ENCODE measurements at places on chromosomes 12 and 14.

DNA sequence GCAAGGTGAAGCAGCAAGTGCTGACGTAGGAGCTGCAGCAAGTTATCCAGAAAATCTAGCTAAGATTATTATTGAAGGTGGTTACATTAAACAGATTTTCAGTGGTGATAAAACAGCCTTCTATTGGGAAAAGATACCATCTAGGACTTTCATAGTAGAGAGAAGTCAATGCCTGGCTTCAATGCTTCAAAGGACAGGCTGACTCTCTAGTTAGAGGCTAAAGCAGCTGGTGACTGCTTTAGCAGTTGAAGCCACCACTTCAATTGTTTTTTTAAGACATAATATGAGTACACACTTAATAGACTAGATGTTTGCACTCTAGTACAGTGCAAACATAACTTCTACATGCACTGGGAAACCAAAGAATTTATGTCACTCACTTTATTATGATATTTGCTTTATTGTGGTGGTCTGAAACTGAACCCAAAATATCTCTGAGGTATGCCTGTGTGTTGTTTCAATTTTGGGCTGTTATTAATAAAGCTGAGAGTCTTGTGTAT, 1026.9 kb upstream of the FOXG1 start:
- DNase-seq, result no peak

GRCh38 chr12:109724321-109724892, 10.8 kb downstream of the FAM222A start:
- no peak for DNase-seq

DNA sequence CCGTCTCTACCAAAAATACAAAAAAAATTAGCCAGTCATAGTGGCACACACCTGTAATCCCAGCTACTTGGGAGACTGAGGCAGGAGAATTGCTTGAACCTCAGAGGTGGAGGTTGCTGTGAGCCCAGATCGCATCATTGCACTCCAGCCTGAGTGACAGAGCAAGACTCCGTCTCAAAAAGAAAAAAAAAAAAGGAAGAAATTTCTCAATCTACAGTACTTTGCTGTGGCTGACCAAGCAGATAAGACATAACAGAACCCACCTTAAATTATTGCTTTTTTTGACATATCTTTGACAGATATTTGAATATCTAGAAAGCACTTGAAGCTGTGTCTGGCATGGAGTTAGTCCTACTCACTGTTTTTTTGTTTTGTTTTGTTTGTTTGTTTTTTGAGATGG, 34.9 kb upstream of the HNF1A start:
- no peak for DNase-seq

DNA sequence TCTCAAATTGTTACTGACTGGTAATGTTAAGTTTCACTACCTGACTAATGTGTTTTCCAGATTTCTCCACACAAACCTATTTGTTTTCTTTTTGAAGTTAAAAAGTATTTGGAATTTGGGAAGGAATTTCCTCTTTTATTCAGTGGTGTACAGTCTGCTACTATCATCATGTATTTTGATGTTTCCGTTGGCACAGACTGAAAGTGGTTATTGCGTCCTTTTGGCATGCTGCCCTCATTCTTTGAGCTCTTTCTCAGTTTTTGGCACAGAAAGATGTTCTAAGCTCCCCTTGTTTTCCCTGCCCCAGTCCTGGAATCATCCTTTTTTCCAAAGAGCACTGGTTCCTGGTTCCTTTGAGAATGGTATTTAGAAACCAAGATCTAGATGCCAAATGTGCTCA, 31.4 kb upstream of the RTRAF start:
- DNase-seq, result no peak

GRCh38 chr14:68628605-68629310, 164.1 kb downstream of the ZFP36L1 start:
- DNase-seq, result no peak

DNA sequence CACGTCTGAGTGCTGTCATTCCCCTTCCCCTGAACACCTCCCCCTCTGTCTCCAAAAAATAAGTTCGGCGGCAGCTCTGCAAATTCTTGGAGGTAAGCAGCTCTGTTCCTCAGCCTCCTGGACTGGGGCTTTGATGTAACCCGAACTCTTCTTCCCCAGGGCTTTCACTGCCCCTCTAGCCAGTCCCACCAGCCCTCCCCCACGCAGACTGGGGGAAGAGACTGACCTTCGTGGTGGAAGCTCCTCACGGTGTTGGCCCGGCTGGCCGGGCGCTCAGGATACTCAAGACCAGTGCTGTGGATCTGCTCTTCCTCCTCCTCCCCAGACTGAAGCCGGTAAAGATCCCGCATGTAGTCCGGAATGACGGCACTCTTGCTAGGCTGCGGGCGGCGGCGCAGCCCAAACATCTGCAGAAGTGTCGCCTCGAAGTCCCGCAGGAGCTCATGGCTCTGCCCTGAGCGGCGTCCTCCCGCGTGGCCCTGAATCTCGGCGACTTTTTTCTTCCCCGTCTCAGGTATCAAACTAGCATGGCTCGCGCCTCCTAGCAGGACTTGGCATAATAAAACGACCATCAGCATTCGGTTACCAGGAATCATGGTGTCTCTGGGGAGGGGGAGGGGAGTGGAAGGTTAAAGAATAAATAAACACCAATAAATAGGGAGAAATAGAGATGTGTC, 4.9 kb downstream of the BMP4 start:
- no peak for DNase-seq

DNA sequence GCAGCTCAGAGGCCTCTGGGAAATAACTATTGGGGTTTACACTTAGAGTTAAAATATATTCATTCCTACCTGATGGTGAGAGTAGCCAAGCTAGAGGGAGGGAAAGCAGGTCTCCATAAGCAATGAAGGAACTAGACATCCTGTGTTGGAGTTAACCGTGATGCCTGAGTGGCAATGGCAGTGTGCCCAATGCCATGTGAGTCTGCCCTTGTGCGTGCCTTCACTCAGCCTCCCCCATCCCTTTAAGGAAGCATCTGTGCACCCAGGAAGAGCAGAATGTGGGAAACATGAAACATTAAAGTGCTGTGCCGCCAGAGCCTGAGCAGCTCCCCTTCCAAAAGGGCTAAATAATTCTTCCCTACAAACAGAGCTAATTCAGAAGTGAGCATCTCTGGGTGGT, 76.3 kb downstream of the COX16 start:
- no peak for DNase-seq

DNA sequence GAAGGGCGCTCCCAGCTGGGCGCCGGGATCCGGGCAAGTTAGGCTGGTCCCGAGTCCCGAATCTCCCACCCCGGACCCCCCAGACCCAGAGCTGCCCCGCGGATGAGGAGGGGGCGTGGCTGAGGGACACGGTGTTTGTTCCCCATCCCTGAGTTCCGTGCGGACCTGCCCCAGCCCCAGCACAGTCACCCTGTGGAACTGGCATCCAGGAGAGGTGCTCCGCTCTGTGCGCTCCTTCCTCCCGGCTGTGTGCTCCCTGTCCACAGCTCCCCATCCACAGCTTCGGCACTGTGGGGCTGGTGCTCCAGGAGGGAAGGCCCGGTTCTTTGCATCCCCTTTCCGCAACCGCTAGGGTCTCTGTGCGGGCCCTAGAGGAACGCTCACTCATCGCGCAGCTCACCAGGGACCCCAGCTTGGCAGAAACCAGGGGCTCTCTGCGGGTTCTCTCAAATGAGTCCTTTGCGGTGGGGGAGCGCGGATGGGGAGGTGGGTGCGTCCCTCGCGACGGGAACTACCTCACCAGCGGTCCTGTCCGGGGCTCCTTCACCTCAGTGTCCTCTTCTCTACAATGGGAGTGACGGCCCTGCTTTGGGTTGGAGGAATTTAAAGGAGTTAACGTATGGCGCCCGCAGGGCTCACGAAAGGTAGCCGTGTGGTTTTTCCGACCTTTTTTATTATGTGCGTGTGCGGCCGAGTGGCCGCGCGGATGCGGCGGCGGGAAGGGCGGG, 845 bp downstream of the TMEM132C start:
- DNase-seq, result no peak

GRCh38 chr14:35286003-35286600, 6.1 kb upstream of the PSMA6 start:
- DNase-seq, result peak; percentile 45

- no peak for DNase-seq
These were observed 906.4 kb upstream of the TMEM132C start for GRCh38 chr12:127360580-127360979.

DNA sequence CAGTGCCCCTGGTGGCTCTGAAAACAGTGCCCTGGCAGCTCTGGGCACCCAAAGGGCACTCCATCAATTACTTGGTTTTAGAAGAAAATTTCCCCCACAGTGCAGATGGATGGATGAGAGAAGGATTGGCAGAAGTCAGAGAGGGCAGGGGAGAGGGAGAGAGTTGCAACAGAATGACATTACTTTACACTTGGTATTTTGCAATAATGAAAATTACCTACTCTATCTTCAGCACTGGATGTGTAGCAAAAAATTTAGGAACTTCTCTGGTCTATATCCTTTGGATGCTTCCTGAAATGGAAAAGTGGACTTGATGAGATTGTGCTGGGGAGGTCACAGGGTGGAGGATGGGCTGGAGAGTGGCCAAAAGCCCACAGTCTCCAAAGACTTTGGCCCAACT, 193.2 kb downstream of the CHST11 start:
- DNase-seq, result no peak

DNA sequence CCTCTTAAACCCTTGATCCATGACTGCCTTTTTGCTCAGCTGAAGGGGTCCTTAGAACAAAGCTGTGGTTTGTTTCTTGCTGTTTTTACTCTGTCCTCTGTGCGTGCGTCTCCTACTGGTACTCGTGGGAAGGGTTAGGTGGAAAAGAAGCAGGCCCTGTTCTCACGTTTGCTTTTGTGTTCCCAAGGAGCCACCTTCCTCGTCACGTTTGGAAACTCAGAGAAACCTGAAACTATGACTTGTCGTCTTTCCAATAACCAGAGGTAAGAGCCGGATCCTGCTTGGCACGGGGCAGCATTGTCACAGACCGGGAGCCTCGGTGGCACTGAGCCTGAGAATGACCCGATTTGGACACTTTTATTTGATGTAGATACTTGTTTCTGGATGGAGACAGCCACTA, 13.1 kb downstream of the ZFYVE21 start:
- no peak for DNase-seq

GRCh38 chr12:76777765-76778216, 13.9 kb downstream of the ZDHHC17 start:
- DNase-seq, result no peak

DNA sequence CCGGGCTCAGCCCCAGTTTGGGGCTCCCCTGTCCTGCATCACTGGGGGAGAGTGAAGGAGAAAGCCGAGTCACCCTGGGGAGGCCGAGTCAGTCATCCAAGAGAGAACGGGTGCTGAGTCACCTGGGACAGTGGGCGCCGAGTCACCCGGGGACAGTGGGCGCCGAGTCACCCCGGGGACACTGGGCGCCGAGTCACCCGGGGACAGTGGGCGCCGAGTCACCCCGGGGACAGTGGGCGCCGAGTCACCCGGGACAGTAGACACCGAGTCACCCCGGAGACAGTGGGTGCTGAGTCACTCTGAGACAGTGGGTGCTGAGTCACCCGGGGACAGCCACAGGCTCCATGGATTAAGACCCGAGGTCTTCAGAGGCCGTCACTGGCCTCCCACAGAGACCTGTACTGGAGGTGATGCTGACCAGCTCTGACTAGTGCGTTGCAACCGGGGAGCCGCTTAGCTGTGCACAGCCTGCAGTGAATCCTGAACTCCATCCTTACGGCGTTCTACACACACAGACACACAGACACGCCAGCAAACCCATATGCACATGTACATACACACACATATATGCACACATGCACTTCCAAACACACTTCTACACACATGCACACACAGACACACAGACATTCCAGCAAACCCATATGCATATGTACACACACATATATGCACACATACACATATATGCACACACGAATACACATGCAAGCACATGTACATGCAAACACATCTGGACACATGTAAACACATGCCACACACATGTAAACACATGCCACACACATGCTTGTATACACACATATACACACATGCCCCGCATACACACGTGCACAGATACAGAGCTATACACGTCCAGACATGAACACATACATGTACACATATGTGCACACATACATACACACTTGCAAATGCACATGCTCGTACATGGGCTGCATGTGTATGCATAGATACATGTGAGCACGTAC, 64.9 kb upstream of the GALNT9 start:
- DNase-seq, result peak; percentile 18

DNA sequence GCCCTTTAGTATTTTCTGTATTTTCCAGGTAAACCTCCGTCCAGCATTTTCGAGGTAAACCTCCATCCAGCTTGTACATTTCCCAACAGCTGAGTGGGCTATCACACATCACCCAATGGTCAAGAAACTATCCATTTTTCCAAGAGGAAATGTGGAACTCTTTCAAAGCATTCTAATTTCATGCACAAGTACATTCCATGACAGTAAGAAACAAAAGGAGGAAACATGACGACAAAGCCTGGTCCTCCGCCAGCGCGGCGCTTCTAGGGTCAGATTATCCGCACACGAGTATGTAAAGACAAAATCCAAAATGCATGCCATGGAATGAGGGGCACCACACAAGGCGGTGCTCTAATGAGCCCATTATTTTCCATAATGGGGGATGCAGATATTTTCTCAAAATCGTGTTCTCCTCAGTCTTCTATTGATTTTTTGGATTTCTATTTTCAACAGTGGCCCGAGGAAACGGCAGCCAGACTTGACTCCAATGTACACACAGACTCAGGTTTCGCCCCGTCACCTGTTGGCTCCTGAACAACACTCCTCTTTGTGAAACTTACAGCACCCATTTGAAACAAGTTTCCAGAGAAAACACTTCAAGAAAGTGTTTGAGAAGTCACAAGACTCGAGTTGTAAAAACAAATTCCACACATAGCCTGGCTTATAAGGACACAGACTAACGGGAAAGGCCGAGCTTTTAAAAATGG, 107.4 kb downstream of the PRICKLE1 start:
- no peak for DNase-seq

- peak; percentile 65 for DNase-seq
These were observed 7.6 kb downstream of the EVL start for GRCh38 chr14:100072783-100073346.

GRCh38 chr12:43097471-43097870, 454.5 kb downstream of the ADAMTS20 start:
- DNase-seq, result no peak

- no peak for DNase-seq
These were observed 1683.8 kb upstream of the SEL1L start for GRCh38 chr14:83217492-83217891.

DNA sequence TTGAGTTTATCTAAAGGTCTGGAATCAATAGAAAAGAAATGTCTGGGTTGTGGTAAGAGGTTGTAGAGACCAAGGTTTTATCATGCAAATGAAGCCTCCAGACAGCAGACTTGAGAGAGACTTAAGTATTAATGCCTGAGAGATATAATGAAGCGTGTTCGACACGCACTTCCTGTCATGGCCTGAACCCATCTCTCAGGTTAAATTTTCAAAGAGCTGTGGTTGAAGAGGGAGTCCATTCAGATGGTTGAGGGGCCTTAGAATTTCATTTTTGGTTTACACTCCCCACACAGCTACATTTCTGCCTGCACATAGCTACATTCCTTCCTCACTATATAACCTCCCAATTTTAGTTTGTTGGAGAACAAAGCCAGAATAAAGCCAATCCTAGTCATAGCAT, 10.1 kb upstream of the CLEC12A start:
- DNase-seq, result no peak

DNA sequence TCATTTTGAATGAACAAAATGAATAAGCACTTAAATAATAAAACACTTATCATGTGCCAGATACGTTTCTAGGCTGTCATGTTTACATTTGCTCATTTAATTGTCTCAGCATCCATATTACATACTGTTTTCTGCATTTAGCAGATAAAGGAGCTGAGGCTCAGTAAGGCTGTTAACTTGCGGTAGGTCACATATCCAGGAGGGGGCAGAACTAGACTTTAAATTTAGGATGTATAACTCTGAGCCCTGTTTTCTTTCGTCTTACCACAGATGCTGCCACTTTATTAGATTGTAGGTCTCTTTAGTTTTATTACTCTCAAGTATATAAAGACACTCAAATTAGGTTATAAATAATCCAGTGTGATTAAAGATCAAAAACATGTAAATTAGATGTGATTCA, 17.7 kb downstream of the IRAK4 start:
- peak; percentile 16 for DNase-seq
